ENCODE measurements at places on chromosomes 7 and 10. TPM values are rescaled to one million over a fixed set of nuclear protein-coding genes. Genes with fewer than 3 reads are reported as not detected.

GRCh38 chr7:26153241-26153822, 1.3 kb downstream of the NFE2L3 start:
- ATAC-seq = no peak

- no peak for ATAC-seq
Observed at GRCh38 chr10:63766745-63767137, 245.5 kb downstream of the REEP3 start.

GRCh38 chr10:114131094-114131493, 42.9 kb downstream of the CCDC186 start:
- no peak for ATAC-seq

GRCh38 chr7:10939237-10939910, 34.3 kb upstream of the PHF14 start:
- ATAC-seq = peak; percentile 25

DNA sequence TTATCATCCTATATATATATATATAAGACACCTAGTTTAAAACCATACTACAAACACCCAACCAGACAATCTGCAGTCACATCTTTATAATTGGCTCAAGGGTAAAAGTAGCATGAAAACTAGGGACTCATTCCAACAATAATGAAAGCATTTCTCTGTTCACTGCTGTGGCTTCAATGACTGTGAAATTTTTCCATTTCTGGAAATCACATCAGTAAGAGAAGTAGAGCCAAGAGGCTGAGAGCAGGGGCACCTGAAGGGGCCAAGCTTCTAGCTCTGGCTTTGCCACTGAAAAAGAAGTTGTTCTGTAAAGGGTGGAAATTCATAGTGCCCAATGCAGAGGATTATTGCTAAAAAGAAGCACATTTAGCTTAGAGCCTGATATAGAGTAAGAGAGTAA, 158.6 kb upstream of the GLI3 start:
- ATAC-seq = no peak

DNA sequence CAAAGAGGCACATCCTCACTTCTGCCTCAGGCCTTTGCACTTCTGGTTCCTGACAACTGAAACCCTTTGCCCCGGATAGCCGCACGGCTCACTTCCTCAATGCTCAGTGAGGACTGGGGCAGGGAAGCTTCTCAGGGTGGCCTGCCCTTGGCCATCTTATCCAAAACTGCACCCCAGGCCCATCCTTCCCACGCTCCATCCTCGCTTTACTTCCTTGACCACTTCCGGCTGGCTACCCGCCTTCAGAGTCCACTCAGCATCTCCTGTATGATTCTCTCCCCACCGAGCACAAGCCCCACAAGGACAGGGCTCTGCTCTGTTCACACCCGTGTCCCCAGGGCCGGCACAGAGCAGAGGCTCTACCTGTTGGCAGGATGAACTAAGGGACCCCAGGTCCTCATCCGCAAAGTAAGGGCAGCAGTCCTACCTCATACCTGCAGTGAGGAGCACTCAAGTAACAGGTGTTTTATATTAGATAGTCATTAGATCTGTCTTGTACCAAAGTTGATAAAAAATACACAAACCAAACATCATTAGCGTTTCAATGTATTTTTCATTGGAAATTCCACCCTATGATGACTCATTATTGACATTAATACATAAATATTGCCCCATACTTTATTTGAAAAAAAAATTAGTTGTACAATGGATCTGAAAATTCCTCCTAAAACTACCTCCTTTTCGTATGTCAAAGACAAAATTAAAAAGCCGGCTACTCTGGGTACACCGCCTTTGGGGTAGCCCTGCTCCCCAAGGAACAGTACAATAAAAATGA, 35.0 kb downstream of the GNA12 start:
- no peak for ATAC-seq

DNA sequence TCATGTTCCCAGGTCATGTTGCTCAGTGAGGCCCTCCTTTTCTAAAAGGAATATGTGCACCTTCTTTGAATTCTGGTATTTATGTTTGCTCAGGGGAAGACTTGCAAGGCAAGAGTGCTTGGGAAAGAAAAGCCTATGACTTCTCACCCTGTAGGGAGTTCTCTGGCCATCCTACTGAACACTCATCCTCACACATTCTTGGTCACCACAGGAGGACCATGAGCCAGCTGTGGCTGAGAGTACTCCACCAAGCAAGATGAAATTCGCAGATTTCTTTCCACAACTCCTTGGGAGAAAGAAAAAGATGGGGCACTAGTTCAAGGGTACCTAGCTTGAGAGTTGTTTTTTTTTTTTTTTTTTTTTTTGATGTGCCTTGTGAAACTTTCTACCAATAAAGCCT, 179.6 kb downstream of the FZD1 start:
- no peak for ATAC-seq

DNA sequence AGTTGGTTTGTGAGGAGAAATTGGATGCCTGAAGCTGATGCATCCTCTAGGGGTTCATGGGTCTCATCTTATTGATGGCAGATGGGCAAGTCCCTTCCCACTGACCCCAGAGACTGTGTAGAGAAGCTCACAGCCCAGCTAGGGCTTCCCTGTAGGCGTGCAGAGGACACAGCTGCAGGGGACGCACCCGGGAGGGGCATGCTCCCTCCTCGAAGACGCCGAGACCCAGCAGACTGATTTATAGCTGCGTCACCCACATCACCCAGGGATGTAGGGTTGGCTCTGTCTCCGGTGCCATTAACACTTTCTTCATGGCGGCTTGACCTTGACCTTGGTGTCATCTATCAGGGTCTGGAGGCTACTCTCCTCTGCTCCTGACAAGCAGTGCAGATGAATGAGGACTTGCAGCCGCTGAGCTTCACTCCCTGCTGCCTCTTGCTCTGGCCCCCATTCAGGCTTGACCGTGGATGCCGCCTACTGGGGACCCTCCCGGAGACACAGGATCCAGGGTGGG, 549.7 kb downstream of the TCERG1L start:
- ATAC-seq = no peak

DNA sequence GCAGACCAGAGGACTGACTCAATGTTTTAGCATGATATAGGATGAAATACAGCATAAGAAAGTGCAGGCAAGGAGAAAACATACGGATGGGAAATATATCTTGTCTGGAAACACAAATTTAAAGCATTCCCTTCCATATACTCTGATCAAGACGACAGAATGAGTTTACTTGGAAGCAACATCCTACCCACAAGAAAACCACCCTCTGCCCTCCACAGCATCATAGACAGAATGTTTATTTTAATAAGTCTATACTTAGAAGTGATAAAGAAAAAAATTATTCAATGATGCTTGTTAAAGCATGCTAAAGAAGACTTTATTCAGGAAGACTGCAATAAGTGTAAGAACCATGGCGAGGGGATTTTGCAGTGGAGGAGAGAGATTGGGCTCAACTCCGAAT, 32.4 kb upstream of the HIBADH start:
- ATAC-seq = no peak

- ATAC-seq = no peak
Observed at GRCh38 chr10:118628397-118628796, 32.9 kb upstream of the PRLHR start.

GRCh38 chr10:80986596-80986995, 448.9 kb downstream of the SH2D4B start:
- no peak for ATAC-seq

- ATAC-seq = no peak
Observed at GRCh38 chr7:70886547-70886946, 245.4 kb upstream of the GALNT17 start.

DNA sequence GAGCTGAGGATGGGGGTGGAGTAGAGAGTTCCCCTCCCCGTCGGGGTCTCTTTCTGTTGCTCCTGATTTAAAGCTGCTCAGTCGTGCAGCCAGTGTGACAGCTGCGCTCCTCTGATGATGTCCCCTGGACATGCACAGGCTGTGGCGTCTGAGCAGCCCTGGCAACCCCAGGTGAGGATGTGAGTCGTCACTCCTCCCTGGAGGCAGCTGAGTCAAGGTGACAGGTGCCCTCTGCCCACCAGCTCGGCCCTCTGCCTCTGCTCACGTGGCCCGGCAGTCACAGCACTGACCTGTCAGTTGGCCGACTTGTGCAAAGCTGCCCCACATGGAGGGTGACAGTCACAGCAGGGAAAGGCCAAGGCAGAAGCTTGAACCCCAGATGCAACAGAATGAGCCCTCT, 33.9 kb downstream of the ANXA8 start:
- ATAC-seq = no peak

DNA sequence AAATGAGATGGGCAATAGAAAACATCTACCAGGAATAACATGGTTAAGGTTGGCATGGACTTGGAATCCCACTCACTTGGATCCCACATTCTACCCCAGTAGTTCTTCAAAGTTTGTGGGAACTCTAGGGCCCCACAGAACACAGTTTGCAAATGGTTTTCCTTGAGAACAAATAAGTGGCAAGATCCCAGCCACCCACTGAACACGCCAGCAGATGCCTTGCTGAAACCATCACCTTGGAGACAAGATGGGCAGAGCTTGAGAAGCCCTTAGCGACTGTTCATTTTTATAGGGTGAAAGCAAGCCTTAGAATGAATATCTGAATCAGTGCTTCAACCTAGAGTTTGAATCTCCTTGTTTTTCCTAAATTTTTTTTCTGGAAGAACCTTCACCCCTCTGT, 349.1 kb downstream of the RPS24 start:
- no peak for ATAC-seq

DNA sequence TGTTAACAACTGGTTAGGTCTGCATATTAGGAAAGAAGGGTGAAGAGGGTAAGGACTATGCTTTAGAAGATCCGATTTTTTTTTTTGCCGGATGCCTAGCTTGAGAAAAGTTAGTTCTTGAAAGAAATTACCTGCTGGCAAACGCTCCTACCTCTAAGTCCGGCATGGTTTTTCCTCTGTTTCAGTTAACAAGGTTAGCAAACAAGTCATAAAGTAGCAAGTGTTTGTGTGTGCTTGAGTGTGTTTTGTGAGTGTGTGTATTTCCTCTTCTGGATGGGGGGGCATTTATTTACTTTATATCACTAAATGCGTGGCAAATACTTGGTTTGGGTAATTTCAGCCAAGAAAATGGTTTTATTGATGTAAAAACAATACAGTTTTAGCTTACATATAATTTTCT, 195.6 kb downstream of the SUGCT start:
- ATAC-seq = no peak

DNA sequence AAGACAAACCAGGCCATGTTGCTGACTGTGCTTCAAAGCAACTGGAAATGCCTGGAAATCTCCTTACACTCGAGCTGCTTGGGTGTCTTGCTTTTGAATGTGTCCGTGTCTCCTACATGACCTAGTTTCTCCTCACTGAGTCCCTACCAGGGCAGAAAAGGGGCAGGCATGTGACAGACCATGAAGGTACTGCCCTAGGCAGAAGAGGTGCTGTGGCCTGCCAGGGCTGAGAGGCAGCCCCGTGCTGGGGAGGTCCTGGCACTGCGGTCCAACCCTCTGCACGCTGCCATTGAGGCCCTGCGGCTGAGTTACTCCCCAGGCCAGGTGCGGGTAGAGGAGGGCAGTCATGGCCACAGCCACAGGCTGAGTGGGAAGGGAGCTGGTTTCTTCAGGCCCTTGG, 159.3 kb downstream of the LYZL1 start:
- ATAC-seq = no peak

GRCh38 chr7:9226500-9226899, 793.1 kb downstream of the NXPH1 start:
- ATAC-seq = no peak

HMX3 gene
- total RNA-seq = not detected

TDRD1 gene
- not detected for total RNA-seq

DDX50 gene
- total RNA-seq = 25.2 TPM

NRCAM gene
- 10.9 TPM for total RNA-seq

FIGNL1 gene
- 15.9 TPM for total RNA-seq

MMP21 gene
- 0.08 TPM for total RNA-seq

HKDC1 gene
- total RNA-seq = 0.04 TPM

PAXIP1 gene
- total RNA-seq = 6.7 TPM
